Stimulated activated CD4-positive, alpha-beta T cell treated with anti-CD3 and anti-CD28 coated beads, Interleukin-1b, Interleukin-23, amount 100 ng/mL, for 4 hours (primary cell): ENCODE measurements at places on chromosomes 2 and 18.

DNA sequence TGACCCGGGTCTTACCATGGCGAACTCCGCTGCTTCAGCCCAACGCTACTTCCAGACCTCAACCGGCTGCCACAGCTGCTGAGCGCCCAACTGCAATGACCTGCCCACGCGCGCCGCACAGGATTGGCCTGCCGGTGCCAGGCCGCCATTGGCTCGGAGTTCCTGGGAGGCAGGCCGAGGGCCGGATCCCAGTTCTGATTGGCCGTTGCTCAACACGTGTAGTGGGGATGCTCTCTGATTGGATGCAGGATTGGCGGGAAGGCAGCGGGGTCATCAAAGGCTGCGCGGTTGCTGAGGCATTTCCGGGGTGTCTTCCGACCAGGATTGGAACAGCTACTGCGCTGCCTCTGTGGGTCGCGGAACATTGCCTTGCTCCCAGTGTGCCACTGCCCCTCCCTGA, at the start of gene TUBA3E:
TSS of gene TUBA3E (minus strand) at position 97 of the 400 bp plus-strand sequence. CDS start at position 18, 79 bp downstream.
- no peak for DNase-seq

DNA sequence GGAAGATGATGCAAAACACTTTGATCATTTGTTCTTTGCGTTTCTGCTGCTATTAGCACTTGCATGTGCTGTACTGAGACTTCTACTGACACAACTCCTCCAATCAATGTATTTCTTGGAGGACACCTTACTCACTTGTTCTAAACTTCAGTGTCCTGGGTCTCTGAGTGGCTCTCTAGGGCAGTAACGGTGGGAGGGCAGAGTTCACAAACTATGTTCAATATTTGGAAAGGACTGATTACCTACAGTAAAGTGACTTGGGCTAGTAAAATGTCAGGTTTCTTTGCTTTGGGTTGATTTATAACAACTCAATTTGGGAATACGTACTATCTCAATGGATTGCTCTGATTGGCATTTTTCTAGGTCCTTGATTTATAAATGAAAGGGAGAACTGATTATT, 49.3 kb upstream of the PAX8 start:
- DNase-seq, result no peak

- DNase-seq, result no peak
Measured at GRCh38 chr2:232361646-232362045, 16.9 kb upstream of the ALPP start.

GRCh38 chr2:170578606-170579005, 136.5 kb upstream of the SP5 start:
- no peak for DNase-seq

DNA sequence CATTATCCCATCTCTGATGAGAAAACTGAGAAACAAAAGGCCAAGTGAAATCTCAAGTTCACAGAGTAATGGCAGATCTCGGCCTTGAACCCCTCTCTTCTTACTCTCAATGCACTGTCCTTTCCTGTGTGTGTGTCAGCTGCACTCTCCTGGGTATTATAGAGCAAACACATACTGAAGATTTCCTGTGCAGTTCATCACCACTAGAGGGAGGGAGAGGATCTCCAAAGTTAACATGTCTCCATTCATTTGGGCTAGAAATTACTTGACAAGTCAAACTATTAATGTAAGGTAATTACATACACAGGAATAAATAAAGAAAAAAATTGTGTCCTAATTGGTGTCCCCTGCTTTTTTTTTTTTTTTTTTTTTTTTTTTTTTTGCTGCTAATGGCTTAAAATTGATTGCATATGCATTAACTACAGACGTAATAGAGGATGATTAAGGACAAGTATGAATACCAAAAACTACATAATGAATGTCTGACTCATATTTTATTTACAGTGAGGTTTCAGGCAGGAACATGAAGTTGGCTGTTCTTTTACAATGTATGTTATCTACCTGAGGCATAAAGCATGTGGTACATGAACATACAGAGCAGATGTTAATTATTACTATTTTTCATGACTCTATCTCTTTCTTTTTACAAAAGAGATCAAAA, 269.2 kb downstream of the NYAP2 start:
- no peak for DNase-seq

DNA sequence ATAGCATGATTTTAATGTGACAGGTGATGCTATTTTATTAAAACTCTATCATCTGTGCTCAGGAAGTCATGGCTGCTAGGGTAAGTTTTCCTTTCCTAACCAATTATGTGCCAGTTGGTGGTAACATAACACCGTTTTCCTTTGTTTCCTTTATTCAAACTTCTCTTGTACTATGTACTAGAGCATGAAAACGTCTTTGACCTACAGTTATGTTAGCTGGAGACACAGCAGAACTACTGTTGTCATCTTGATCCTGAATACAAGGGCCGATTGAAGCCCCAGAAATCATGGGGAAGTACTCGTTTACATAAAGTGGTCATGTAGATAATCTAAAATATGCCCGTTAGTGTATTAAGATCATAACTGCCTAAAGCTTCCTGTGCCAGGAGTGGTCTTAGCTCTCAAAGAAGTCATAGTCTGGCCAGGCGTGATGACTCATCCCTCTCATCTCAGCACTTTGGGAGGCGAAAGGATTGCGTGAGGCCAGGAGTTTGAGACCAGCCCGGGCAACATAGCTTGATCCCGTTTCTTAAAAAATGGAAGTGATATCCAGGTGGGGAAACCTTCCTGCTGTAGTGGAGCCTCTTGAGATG, 20.5 kb downstream of the NEDD4L start:
- no peak for DNase-seq

DNA sequence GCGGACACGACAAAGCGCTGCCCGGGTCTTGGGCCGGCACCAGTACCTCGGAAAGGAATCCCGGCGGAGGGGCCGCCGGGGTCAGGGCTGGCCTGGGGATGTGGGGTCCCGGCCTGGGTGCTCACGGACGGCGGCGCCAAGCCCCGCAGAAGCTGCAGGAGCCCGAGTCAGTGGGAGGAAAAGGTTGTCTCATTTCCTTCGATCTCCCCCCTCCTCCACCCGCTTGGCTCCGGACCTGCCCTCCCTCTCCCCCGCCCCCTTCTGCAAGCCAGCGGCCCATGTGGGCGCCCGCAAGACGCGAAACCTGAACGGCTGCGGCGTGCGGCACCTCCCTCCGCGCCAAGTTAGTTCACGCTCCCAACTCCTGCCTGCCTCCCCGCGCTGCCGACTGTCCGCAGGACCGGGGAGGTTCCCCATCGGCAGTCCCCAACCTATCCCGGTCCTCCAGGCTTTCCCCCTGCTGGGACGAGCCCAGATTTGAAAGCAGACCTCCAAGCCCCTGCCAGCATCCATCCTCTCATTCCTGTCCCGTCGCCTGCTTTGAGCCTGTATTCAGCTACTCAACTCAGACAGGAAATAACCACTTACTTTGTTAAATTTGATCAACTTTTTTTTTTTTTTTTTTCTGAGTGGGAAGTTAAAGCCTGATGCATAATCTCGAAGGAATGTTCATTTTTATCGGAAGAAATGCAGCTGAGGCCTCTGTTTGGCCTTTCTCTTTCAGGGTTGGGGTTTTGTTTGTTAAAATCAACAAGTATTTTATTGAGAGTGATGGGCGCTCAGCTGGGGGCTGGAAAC, at the start of gene EVA1A:
TSS of gene EVA1A (minus strand) at position 172 of the 798 bp plus-strand sequence. CDS start 42,799 bp downstream, outside the sequence.
- no peak for DNase-seq

DNA sequence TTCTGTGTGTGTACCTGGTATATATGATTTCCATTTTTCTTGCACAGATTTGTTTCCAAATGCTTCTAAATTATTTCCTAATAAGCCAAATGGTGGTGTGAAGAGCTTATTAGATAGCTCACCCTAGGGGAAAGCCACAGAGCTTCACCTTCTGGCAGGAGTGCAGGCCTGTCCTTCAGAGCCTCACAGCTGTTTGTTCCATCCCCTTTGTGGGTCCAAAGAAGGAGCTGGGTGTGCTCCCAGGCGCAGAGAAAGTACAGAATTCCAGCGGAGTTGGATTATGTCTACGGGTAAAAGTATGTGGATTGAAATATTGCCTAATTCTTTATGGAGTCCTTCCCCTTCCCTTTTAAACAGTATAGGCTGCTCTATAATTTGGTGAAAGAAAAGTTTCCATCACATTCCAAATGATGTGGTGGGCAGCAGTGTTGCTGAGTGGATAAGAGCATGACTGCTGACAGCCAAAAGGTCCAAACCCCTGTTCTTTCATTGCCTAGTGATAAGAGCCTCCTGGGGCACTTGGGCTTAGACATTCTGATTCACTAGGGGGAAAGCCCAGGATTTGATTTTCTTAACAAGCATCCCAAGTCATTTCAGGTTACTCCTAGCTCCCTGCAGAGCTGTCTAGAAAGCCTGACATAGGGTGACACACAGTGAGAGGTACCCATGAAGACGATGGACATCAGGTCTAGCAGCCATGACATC, 86.6 kb downstream of the WDSUB1 start:
- no peak for DNase-seq

GRCh38 chr2:236833501-236834073, 252.1 kb upstream of the COPS8 start:
- DNase-seq, result no peak

DNA sequence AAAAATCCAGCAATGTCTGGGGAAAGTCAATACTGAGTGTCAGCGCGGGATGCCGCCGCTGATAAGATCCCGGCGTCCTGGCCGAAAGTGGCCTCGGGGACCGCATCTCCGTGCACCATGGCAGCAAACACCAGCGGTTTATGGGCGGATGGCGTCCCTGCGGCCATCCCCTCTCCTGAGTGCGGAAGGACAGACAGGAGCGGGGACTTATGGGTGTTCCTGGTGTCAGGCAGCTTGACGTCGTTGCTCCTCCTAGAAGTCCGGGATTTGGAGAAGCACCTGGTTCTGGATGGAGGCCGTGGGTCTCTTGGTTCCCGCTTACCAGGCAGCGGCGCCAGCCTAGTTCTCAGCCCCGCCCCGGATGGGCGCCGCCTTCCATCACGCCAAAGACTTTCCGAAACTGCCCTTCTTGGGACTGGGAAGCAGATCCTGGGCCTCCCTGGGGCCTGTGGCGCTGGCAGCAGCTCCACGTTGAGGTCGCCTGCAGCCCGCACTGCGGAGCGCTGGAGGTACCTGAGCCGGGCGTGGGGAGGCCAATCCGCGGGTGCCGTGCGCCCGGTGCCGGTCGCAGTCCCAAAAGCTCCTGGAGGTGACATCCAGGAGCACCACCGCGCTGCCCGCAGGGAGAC, 119.1 kb downstream of the CCDC74A start:
- no peak for DNase-seq

DNA sequence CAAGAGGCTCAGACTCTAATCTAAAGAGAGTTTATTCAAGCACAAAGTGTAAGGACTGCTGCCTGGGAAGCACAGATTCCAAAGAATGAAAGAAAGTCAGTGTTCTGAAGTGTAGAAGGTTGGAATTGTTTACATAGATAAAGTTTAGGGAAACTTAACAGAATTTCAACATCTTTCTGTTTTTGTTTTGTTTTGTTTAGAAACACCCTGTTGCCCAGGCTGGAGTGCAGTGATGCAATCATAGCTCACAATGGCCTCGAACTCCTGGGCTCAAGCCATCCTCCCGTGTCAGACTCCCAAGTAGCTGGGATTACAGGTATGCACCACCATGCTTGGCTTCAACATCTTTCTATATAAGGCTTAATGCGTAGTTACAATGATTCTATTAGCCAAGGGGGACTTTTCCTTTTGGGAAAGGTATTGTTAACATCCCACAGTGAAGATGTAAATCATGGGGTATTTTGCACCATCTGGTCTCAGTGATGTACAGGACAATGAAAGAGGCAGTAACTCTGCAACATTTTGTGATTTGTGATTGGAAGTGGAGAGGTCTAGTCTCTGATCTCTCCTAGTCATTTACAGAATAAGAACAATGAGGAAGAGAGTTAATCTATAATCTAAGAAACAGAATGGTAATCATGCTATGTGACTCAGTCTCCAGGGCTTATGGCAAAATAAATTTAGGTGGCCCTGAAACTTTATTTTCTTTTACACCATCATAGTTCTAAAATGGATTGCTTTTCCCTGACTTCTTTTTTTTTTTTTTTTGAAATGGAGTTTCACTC, 45.6 kb upstream of the MSH6 start:
- DNase-seq, result no peak

- DNase-seq, result no peak
Measured at GRCh38 chr2:88669482-88670214, 21.8 kb upstream of the RPIA start.

DNA sequence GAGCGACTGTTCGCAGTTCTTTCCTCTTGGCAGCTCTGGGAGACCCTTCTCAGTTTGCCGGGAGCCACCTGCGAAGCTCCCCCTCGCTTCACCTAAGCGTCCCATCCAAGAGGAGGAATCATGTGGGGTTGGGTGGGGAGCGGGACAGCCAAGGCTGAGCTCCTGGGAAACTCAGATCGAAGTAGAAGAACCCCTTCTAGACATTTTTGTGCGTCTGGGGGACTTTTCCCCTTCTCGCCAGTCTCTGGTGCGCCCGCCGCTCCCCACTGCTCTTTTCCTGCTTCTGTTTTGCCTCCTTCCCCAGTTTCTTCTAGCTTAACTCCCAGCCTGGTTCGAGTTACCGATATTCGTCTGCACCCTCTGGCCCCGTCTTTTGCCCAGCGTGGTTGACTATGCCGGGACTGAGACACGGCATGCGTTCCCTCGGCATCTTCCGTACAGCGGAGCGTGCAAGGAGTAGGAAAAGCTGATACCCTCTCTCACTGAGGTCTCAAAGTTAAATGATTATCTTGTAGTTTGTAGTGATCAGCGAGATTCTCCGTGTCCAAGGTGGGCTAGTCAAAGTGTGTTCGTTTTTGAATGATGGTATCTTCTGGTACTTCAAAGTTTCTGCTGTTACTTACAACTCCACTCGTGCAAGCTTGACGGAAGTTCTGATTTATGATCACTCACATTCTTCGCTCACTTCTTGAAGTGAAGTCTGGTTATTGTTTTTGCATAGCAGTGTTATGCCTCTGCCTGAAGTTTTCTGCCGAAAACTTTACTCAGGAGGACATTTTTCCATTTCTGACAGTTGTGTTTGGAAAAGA, 664 bp downstream of the CAMKMT start:
- peak; percentile 13 for DNase-seq

- DNase-seq, result no peak
Measured at GRCh38 chr2:126802774-126803433, 95.8 kb upstream of the TEX51 start.

DNA sequence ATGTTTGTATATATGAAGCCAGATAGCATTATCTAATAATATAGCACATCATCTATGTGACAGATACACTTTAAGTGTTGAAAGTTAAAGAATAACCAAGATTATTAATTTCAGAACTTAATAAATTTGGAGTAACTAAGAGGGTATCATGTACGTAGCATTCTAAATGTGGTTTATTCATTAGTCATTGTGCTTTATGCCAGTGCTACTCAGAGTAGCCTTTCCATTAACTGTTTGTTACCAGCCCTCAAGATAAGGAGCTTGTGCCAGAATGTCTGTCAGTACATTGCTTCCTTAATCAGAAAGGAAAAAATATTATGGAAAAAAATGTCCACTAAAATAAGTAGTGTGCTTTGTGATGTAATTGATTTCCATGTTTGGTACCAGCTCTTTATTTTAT, 94.9 kb upstream of the TWSG1 start:
- no peak for DNase-seq

GRCh38 chr18:49898421-49898820, 85.1 kb upstream of the ACAA2 start:
- peak; percentile 11 for DNase-seq

GRCh38 chr2:7502336-7502735, 585.1 kb downstream of the RNF144A start:
- DNase-seq, result no peak
